ENCODE measurements at places on chromosomes 16 and 17.

DNA sequence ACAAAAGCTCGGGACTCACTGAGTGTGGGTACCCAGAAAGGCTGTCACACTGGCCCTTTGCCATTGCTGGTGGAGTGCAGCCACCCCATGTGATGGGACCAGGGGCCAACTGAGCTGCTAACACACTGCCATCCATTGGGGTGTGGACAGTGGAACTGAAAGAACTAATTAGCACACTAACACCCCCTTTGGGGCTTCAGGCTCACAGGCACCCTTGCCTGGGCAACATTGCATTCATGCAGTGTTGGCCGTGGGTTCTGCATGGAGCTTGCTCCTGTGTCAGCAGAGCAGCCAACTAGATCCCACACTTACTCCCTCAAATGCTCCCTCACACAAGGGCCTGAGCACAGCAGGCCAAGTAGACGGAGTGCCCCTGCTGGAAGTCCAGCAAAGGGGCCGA is 476.0 kb upstream of the ASIC2 start:
- no peak for DNase-seq

- DNase-seq, result no peak
Observed at GRCh38 chr17:75698659-75699058, 22.6 kb upstream of the ITGB4 start.

GRCh38 chr17:16919663-16920627 is 52.0 kb downstream of the TNFRSF13B start:
- no peak for DNase-seq

- DNase-seq, result no peak
Observed at GRCh38 chr16:24822974-24823373, 22.8 kb upstream of the SLC5A11 start.

- DNase-seq, result no peak
Observed at GRCh38 chr17:55334285-55334684, 69.5 kb downstream of the HLF start.
